ENCODE measurements at places on chromosomes 7 and 10. TPM values are rescaled to one million over a fixed set of nuclear protein-coding genes. Genes with fewer than 3 reads are reported as not detected.

DNA sequence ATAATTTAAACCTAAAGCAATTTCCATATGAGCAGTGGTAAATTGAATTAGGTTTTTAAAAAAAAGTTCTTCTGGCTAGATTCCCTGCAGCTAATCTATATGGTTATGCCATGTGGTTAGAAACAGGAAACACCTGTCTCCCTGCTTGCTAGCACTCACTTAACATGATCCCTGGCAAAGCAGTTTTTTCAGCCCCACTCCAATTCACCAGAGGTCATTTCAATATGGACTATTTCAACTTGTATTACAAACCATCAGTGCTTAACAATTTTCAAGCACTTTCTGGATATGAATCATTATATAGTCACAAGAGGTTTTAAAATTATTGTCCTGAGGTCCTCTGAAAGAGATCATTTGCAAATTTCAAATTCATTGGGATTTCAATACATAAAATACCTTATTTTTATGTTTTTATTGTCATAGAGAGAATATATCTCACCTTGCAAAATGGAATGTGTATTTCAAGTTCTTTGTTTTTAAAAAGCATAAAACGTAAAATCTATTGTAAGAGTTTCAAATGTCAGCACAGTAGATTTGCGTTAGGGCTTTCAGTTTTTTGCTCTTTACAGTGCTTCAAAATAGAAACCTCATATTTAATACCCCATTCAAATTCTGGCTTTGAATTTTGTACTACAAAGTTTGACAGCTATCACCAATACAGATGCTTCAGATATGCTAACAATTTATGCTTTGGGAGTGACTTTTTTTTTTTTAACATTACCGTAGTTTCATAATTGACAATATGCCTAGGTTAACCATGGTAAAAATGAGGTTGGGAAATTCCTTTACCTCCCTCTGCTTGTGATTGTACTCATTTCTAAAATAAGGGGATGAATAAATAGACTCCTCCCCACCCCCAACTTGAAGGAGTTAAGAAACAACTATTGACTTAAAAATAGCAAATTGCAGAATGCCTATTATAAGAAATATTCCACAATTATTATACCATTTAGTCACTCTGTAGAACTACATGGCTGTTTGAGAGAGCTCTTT is 117.5 kb upstream of the HGF start:
- DNase-seq = no peak

DNA sequence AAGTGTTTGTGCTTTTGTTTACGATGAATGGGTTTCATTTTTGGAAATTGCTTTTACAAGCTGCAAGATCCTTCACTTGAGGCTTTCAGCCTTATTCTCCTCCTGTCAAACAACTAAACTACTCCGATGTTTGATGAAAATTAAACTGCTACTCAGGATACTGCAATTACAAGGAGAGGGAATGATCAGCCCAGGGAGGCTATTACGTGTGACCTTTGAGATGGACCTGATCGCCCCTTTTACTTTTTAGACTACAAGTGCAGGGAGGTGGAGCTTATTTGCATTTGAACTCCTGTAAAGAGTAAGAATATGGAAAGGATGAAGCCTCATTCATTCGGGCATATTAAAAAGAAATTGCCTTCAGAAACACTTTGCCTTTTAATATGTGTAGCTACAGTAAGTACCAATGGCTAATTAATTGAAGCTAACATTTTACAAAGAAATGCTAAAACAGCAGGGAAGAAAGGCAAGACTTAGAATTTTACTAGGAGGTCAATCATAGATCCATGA is 219.1 kb downstream of the PHTF2 start:
- DNase-seq = no peak

DNA sequence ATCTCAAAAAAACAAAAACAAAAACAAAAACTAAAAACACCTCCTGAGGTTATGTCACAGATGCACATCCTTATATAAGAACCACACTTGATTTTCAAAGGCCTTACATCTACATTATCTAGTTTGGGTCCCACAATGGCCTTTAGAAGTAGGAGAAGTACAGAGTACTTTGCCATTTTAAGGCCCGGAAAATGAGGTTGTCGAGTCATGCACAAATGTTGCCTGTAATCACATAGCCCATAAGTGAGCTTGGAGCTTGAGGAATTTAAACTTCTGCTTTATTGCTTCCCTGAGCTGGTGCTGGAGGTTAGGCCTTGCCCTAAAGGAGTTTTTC is 9.7 kb upstream of the MKRN1 start:
- DNase-seq = no peak

DNA sequence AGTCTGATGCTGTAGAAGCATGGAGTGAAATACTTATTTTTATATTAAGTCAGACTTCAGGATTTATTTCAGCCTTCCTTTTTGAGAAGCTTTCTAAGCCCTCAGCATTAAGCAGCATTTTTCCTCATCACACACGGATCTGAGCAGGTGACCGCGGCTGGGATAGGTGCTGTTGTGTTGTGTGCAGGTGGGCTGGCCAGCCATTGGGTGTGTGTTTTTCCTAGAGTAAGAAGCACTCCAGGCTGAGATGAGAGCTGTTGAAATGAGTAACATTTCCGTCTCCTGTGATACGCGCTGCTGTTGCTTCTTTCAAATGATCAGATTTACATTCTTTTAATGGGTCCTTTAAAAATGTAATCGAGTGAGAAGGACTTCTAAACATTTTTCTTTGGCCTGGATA is 63.9 kb downstream of the INSYN2A start:
- no peak for DNase-seq

- DNase-seq = no peak
Measured at GRCh38 chr10:97607095-97607636, 17.6 kb downstream of the C10orf62 start.

DNA sequence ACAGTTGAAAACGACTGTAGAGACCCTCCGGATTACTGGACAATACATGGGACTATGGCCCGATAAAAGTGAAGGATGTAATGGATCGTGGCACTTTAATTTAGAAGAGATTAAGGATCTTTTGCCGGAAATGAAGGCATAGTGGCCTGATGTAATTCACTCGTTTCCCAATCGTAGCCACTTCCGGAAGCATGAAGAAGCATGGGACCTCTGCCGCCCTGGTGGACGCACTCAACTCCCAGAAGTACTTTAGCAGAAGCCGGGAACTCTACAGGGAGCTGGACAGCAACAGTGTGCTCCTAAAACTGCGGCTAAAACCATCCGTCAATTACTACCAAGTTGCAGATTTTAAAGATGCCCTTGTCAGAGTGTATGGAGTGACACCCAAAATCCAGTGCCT is 59.6 kb upstream of the NUPR2 start:
- no peak for DNase-seq

DNA sequence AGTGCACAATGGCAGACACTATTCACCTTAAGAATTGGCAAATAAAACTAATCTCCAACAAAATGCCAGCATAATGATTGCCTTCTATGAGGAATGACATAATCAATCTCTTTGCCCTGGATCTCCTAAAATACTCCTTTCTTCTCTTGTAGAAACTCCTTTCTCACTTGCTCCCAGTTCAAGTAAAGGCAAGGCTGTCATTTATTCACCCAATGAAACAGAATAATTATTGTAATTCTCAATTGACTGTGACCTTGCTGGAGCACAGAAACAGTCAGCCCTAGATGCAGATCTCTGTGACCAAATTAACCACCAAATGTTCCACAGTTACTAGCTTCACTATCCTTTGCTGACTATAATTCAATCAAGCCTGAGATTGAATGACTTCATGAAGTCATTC is 99.3 kb downstream of the SEMA3C start:
- no peak for DNase-seq

- peak; percentile 61 for DNase-seq
Measured at GRCh38 chr7:11212080-11212711, 238.5 kb downstream of the PHF14 start.

DNA sequence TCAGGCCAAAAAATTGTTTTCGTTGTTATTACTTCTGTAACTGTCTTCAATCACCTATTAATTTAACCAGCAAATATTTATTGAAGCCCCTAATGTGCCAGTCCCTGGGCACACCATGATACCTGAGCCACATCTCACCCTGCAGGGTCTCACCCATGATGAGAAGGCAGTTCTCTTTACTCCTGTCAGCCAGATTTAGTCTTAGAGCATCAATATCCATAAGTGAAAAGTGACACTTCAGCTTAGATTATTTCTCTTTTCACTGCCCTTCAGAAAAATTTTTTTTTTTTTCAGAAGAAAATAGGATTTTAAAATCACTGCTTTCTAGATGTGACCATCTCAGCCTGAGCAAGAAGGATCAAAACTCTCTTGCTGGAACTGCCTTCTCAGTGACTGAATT is 258.6 kb upstream of the NFE2L3 start:
- DNase-seq = no peak

- no peak for DNase-seq
Measured at GRCh38 chr7:52917982-52918578, 117.4 kb upstream of the POM121L12 start.

GRCh38 chr10:60388709-60389301 is 870 bp downstream of the ANK3 start:
- DNase-seq = peak; percentile 22

DNA sequence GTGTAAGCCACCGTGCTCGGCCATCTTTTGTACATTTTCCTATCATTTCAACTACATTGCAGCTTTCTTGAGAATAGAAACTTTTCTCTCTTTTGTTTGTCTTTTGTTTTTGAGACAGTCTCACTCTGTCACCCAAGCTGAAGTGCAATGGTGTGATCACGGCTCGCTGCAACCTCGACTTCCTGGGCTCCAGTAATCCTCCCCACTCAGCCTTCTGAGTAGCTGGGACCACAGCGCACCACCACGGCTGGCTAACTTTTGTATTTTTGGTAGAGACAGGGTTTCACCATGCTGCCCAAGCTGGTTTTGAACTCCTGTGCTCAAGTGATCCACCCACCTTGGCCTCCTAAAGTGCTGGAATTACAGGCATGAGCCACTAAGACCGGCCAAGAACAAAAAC is 31.3 kb upstream of the DAGLB start:
- DNase-seq = no peak

DNA sequence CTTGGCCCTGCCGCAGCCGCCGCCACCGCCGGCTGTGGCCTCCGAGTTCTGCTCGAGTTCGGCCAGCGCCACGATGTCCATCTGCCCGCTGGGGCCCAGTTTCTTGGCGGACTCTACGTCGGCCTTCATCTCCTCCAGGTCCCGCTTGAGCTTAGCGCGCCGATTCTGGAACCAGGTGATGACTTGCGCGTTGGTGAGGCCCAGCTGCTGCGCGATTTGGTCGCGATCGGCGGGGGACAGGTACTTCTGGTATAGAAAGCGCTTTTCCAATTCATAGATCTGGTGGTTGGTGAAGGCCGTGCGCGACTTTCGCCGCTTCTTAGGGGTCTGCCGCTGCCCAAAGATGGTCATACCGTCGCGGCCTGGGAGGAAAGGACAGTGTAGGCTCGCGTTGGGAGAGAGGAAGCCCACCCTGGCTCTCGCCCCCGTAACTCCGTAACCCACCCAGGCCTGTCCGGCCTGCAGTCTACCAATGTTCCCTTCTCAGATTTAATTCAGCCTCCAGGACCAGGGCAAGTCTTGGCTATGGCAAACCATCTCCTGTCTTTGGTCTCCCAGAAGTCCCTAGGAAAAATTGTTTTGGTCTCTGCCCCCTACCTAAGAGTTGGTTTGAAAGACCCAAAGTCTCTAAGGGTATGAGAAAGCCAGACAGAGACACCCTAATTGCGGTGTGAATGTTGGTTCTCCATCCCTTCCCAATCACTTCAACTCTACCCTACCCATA is 1.7 kb downstream of the LBX1 start:
- DNase-seq = no peak

DNA sequence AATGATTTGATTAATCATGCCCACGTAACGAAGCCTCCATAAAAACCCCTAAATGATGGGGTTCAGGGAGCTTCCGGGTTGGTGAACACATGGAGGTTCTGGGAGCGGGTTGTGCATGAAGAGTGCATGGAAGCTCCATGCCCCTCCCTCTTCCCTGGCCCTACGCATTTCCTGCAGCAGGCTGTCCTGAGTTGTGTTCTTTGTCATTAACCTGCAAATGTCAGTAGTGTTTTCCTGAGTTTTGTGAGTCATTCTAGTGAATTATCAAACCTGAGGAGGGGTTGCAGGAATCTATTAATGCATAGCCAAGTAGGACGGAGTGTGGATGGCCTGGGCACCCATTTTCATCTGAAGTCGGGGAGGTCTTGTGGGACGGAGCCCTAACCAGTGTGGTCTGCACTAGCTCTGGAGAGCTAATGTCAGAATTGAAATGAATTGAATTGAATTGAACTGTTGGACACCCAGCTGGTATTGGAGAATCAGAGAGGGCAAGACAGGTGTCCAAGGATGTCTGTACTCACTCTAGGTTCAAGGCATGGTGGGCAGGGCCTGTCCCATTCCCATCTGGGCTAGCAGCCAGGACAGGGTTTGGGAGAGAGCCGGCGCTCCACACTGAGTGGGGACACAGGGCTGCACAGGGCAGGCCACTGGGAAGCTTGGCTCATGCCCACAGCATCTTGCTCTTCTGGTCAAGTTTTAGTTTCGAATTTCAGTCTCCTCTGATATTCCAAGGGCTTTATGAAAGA is 22.3 kb upstream of the ARHGAP22 start:
- no peak for DNase-seq

DNA sequence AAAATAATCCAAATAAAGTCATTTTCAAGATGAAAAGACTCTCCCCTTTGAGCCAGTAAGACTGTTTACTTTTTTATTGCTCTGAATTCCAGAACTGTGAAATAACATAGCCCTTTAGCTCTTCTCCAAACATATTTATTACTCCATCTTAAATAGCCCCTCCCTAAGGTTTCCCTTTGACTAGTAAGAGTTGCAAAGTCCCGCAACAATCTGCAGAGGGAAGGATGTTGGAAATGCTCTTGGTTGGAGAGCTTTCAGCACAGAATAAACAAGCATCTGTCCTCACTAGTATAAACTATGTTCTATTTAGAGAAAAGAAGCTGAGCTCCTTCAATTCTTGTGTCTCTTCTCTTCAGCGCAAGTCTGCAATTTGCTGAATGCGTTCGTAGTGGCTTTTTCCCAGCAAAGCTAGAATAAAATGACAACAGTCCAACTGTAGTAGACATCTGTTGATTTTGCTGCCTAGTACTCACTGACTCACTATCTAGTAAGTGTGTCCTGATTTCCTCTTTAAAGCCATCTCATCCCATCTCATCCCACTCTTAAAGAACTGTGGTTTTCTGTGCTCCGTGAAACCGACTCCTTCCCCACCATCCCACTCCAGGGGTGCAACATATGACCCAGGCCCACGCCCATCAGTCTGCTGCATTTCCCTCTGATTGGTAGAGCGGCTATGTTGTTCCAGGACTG is 104.0 kb downstream of the FAM107B start:
- DNase-seq = no peak

The MRPS33 gene
- 30.1 TPM for total RNA-seq

The GRID2IP gene
- total RNA-seq = 1.7 TPM

The ZNF488 gene
- not detected for total RNA-seq

The TAS2R41 gene
- not detected for total RNA-seq

The LBX1 gene
- total RNA-seq = not detected

The DENND2A gene
- total RNA-seq = not detected

The SPDYE16 gene
- 0.53 TPM for total RNA-seq

The PRKCQ gene
- 0.15 TPM for total RNA-seq

The DNAJC30 gene
- total RNA-seq = 15.5 TPM

The LMOD2 gene
- total RNA-seq = not detected

The PHYHIPL gene
- total RNA-seq = not detected

The FAM20C gene
- total RNA-seq = 0.54 TPM
